Kidney (tissue), 22 donors: ENCODE measurements at places on chromosomes 13 and 19. TPM values are rescaled to one million over a fixed set of nuclear protein-coding genes. Genes with fewer than 3 reads are reported as not detected.

Gene CATSPERD
- total RNA-seq: not detected

Gene MAP4K1
- total RNA-seq: 17.7 TPM

Gene CCDC122
- 11.7 TPM for total RNA-seq

Gene LGALS14
- total RNA-seq: not detected

Gene NLRP11
- 0.35 TPM for total RNA-seq

Gene UBE2M
- total RNA-seq: 60.4 TPM

Gene CDX2
- not detected for total RNA-seq

Gene TUBB4A
- 4.4 TPM for total RNA-seq

Gene EXOC3L2
- 19.0 TPM for total RNA-seq

Gene CYP2A7
- not detected for total RNA-seq

Gene IGFL4
- total RNA-seq: not detected

Gene BRCA2
- total RNA-seq: 2.0 TPM

Gene PAK4
- 55.6 TPM for total RNA-seq

Gene SIGLEC5
- total RNA-seq: not detected

Gene DACT3
- 10.4 TPM for total RNA-seq

Gene CEACAM5
- total RNA-seq: not detected
